Activated CD4-positive, alpha-beta T cell treated with anti-CD3 and anti-CD28 coated beads, Interleukin-2, amount 50 U/mL, for 48 hours (primary cell): ENCODE measurements at places on chromosomes 12 and 14.
A peak's percentile ranks its signal among the peaks of the same experiment; 100 is the strongest.

- DNase-seq = no peak
These were observed 60.3 kb downstream of the KLRG1 start for GRCh38 chr12:9049520-9050133.

DNA sequence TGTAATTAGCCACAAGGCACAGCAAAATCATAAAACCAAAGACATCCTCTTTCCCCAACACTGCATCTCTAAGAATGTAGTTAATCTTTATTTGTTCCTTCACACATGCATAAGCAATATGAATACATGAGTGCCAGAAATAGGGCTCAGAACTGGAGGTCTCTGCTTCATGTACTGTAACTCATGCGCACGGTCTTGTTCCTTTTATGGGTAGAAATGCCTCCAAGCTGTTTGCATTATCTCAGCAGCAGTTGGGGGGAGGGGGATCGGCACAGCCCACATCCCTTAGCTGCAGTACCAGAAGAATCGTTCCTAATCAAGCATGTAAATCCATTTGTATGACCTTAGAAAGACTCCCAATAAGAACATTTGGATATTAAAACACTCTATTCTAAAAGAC, 20.0 kb downstream of the RHOJ start:
- no peak for DNase-seq

GRCh38 chr12:58450868-58451482, 469.3 kb downstream of the LRIG3 start:
- DNase-seq = no peak

DNA sequence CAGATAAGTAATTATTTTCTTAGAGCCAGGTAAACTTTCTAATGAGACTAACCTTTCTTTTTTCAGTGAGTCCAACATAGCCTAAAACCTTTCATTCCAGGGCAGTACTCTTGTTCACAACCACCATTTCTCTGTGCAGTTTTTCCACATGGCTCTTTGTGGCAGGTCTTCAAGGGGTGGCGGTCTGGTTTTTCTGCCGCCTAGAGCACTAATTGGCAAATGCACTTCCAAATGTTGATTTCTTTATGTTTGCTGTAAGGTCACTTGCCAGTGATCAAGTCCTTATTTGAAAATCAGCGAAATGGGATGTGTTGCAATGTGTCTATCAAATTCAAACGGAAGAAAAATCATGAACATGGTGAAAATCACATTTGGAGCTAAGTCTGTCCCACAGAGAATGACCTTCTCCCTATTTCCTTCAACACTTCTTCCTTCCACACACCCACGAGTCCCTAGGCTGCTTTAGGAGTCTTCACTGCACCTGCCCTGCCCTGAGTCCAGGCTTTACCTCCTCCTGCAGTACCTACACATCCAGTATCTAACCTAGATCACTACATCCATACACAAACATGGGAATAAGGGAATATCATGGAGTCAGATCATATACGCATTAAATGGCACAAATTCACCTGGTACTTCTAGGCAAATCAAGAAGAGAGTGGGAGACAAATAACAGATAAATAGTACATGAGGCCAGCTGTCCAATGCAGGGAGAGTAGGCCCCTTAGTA, 1.9 kb downstream of the SRGAP1 start:
- no peak for DNase-seq

DNA sequence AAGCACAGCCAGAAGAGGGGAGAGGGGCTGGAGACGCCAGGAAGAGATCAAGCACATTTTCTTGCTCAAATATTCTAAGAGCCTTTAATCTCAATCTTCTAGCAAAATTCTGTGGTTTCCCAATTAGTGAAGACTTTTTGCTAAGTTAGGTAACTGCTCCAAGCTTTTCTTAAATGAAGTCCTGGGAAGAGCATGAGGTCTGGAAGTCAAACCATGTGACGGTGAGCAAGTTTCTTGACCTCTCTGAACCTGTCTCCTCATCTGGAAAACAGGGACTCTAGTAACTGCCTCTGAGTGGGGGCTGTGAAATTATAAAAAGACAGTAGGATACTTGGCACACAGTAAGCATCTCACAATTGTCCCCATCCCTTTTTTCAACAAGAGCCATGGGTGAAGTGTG, 24.1 kb downstream of the BDKRB1 start:
- DNase-seq = no peak

- DNase-seq = peak; percentile 25
These were observed 646 bp downstream of the ST8SIA1 start for GRCh38 chr12:22333713-22334409.

GRCh38 chr12:15708396-15709076, 80.7 kb downstream of the EPS8 start:
- no peak for DNase-seq

GRCh38 chr12:58099476-58099875, 158.1 kb downstream of the ATP23 start:
- DNase-seq = no peak

DNA sequence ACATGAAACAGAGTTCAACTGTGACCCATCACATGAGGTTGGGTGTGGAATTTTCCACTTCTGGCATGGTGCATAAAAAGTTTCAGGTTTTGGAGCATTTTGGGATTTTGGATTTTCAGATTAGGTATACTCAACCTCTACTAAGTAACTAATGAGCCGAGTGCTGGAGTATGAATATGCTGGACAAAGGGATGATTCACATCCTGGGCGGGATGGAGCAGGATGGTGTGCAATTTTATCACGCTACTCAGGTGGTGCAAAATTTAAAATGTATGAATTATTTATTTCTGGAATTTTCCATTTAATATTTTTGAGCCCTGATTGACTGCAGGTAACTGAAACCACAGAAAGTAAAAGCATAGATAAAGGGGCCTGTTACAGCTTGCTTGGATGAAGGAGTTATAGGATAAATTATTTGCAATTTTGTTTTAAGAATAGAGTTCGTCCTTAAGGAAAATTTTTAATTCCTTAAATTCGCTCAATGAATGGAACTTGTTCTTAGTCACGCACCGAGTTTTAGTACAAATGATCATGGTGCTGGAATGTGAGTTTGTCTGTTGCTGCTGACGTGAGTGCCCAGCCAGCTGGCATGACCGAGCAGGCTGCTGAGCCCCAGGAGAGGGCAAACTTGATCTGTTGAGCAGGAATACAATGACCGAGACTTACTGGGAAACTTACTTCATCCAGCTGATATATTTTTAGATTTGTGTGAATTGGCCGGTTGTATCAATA, 176.3 kb downstream of the ESR2 start:
- no peak for DNase-seq

DNA sequence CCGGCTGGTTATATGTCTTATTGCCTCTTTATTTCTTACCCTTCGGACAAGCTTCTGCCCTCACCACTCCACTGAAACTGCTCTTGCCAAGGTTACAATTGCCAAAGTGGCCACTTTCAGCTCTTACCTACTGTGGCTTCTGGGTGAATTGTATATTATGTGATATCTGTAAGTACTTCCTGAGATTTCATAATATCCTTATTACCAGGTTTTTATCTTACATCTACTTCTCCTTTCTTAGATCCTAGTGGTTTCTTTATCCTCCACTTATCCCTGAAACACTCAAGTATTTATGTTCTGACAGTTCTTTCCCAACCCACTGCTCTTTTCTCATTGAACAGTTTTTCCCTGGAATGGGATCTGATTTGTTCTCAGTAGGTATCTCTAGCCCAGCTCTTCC, 10.5 kb downstream of the CELA1 start:
- no peak for DNase-seq

GRCh38 chr14:71324767-71325272, 417.6 kb downstream of the PCNX1 start:
- peak; percentile 46 for DNase-seq
